ENCODE measurements at places on chromosomes 7 and 10. TPM values are rescaled to one million over a fixed set of nuclear protein-coding genes. Genes with fewer than 3 reads are reported as not detected.

DNA sequence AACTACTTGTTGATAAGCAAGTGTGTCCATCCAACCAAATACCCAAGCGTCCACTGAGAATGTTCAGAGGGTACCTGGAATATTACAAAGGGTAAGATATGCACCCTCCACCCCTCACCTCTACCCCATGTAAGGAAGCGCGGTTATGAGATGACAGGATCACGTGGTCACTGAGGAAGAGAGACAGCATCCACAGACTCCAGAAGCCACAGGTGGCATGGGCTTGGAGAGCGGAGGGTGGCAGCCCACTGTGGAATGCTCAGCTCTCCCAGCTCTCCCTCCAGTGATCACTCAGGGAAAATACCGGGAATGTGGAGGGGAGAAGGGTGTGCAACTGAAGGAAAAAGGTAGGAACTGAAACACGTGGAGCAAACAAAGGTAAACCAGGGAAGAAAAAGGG, 25.7 kb downstream of the SFMBT2 start:
- H3K36me3 ChIP-seq = no peaks in the 10 kb centered on the region
- no peak for DNase-seq
- H3K27ac ChIP-seq = no peak overlapping the region
- H3K27me3 ChIP-seq = no peaks in the 10 kb centered on the region

GRCh38 chr10:77967611-77968022, 41.1 kb upstream of the DLG5 start:
- no peak overlapping the region for H3K27ac ChIP-seq
- no peaks in the 10 kb centered on the region for H3K27me3 ChIP-seq
- H3K4me1 ChIP-seq = peaks cover 23% of the 10 kb centered on the region
- no peaks in the 10 kb centered on the region for H3K36me3 ChIP-seq

DNA sequence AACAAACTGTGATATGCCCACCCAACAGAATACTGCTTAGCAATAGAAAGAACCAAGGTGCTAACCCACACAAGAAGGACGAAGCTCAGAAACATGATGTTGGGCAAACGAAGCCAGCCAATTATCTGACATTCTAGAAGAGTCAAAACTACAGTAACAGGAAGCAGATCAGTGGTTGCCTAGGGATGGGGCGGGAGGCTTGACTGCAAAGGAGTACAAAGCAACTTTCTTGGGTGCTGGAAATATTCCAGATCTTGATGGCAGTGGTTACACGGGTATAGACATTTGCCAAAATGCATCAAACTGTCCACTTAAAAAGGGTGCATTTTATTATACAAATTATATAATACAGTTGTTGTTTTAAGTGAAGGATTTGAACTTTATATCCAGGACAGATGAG, 41.1 kb upstream of the RET start:
- no peak overlapping the region for H3K27ac ChIP-seq
- no peaks in the 10 kb centered on the region for H3K36me3 ChIP-seq
- no peak for DNase-seq
- H3K27me3 ChIP-seq = no peaks in the 10 kb centered on the region
- H3K4me1 ChIP-seq = no peaks in the 10 kb centered on the region

DNA sequence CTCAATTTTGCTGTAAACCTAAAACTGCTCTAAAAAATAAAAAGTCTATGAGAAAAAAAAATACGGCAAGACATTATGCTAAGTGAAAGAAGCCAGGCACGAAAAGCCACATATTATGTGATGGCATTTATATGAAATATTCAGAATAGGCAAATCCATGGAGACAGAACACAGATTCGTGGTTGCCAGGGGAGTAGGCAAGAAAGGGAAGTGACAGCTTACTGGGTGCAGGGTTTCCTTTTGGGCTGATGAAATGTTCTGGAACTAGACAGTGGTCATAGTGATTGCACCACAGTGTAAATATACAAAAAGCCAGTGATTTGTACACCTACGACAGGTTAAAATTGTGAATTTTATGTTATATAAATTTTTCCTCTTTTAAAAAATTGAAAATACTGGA, 41.3 kb upstream of the GLI3 start:
- peaks cover 19% of the 10 kb centered on the region for H3K27me3 ChIP-seq
- no peak for DNase-seq
- peaks cover 12% of the 10 kb centered on the region for H3K4me1 ChIP-seq
- H3K27ac ChIP-seq = no peak overlapping the region
- H3K36me3 ChIP-seq = no peaks in the 10 kb centered on the region

- DNase-seq = no peak
- no peak overlapping the region for H3K4me3 ChIP-seq
- H3K36me3 ChIP-seq = peaks cover 13% of the 10 kb centered on the region
- no peak overlapping the region for H3K27ac ChIP-seq
Measured at GRCh38 chr7:2139004-2139699, 93.6 kb downstream of the MAD1L1 start.

Gene DGKB
- 0.88 TPM for total RNA-seq

Gene LRMDA
- 17.1 TPM for total RNA-seq

Gene THSD7A
- total RNA-seq = under 0.01 TPM

Gene PON1
- total RNA-seq = not detected
